AG08396 (cell line): ENCODE measurements at places on chromosomes 3 and 15.

GRCh38 chr3:89217148-89217685, 109.8 kb downstream of the EPHA3 start:
- DNase-seq = no peak

- peak; percentile 12 for DNase-seq
These were observed 123.7 kb upstream of the CLSTN2 start for GRCh38 chr3:139811331-139811730.

DNA sequence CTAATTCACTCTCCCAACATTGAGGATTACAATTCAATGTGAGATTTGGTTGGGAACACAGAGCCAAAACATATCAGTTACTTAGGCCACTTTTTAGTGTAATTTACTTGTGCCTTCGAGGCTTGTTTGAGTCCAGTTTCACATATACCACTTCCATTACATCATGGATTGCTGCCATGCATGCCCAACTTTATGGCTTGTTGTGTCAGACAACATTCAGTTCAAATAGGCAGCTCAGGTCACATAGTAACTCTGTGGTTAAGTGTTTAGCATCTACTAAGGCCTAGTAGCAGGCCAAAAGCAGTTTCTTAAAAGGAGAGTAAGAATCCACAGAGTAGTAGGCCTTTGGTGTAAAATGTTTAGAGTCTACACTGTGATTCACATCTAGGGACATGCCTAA, 164.3 kb upstream of the GMNC start:
- no peak for DNase-seq

GRCh38 chr15:82122746-82123400, 77.1 kb upstream of the MEX3B start:
- DNase-seq = peak; percentile 84

- no peak for DNase-seq
These were observed 453.0 kb upstream of the GOLIM4 start for GRCh38 chr3:168548719-168549118.

- DNase-seq = no peak
These were observed 492.4 kb downstream of the FHIT start for GRCh38 chr3:60758831-60759230.

DNA sequence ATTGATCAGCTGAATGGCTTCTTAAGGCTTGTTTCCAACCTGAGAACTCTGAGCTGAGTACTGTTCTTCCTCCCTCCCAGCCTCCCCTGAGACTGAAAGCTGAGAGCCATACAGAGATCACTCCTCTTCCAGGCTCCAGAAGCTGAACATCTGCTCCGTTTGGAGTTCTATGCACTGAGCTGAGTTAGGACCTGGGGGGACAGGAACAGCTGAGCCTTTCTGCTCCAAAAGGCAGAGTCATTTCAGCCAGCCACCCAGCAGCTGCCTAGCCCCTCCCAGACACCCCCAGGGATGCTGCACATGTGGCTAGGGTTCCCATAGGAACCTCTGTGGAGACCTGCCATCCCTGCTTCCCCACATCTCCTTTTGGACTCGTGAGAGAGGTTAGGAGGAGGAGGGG, 64.2 kb upstream of the GLCE start:
- DNase-seq = no peak

DNA sequence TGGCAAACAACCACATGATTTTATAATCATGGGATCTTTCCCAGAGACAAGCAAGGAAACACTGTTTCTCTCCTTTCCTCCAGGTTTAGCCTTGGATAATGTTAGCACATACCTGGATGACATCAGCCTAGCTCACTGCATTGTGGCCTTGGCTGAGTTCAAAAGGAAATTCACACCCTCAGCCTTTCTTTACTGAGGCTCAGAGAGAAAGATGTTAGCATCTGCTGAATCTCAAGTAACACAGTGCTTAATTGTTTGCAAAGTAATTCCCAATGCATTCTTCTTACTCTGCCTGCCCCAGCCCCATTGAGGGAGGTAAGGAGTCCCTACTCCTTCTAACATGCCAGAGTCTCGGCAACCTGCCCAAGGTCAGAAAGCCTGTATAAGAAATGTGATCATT, 432.2 kb upstream of the LMCD1 start:
- DNase-seq = no peak

DNA sequence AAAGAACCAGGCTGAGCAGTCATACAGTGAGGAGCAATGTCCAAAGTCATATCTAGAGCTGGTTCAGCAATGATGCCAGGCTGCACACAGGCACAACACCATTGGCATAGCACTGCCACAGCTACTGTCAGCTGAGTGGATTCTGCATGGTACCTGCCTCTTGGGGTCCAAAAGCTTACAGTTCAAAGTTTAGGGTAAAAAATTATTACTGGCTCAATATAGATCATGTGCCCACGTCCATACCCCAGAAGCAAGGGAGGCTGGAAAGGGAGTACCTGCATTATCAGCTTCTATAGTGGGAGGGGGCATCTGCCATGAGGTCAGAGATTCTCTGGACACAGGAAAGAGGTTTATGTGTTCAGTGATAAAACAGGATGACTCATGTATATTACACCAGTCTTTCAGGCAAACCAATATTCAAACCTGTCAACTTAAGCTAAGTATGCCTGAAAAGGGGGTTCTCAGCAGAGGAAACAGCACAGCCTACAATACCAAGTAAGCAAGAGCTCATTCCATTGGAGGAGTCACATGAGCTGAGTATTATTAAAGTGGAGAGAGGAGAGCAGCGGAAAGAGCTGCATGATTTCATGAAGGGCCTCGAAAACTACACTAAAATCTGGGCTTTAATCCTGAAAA, 99.0 kb downstream of the ANO10 start:
- no peak for DNase-seq

- peak; percentile 44 for DNase-seq
These were observed at the start of gene SST for GRCh38 chr3:187669675-187670504. Gene SST (minus strand): TSS chr3:187670394. CDS start chr3:187670291, 103 bp downstream.

DNA sequence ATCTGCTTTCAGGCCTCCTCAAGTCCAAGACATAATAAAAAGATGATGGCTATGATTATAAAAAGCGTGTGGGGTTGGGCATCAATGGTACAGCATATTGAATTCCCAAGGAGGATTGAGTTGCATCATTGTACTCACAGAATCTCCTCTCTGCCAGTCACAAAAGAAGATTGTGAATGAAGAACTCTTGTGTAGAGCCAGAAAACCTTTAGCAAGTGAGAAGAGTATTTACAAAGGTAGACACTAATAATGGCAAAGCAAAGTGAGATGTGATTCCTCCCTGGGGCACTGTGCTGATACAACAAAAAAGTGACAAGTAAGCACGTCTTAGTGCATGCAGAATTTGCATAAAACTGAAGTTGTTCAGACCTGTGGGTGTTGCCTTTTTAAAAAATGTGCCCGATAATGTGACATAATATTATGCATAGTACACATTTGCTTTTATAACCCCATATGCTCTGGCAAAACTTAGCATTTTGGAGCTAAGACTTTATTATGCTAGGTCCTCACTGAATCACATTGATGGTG, 291.2 kb upstream of the TBC1D5 start:
- DNase-seq = no peak

DNA sequence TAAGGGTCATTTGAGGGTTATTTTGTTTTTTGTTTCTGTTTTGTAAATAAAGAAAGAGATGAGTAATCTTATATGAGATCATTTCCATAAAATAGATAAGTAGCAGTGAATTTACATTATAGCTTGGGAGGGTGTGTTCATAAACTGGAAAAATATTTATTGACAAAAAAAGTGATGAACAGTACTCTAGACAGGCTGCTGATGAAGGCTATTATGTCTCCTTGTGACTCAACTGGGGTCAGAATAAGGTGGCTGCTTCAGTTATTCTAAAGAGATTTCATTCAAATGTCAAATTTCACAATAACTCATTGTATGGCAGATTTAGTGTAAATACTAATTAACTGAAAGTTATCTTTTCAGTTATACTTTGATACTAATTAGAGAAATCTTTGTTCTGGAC, 251.1 kb upstream of the CMC1 start:
- no peak for DNase-seq

GRCh38 chr3:142987707-142988106, 13.7 kb upstream of the U2SURP start:
- no peak for DNase-seq

DNA sequence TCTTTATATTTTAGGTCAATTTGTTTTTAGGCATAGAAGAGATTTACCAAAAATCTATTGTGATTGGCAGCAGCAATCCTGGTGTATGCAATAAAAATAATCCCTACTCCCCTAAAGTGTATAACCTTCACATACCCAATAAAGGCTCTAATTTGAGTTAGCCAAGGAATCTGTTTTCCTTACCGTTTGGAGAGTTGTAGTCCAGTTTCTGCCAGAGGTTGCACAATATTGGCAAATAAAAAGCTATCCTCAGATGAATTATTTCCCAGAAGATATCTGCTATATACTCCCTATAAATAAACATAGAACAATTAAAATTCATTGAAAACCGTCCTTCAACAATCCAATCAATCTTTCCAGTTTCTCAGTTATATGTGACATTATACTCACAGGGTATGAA, 31.1 kb downstream of the ACKR4 start:
- DNase-seq = no peak

DNA sequence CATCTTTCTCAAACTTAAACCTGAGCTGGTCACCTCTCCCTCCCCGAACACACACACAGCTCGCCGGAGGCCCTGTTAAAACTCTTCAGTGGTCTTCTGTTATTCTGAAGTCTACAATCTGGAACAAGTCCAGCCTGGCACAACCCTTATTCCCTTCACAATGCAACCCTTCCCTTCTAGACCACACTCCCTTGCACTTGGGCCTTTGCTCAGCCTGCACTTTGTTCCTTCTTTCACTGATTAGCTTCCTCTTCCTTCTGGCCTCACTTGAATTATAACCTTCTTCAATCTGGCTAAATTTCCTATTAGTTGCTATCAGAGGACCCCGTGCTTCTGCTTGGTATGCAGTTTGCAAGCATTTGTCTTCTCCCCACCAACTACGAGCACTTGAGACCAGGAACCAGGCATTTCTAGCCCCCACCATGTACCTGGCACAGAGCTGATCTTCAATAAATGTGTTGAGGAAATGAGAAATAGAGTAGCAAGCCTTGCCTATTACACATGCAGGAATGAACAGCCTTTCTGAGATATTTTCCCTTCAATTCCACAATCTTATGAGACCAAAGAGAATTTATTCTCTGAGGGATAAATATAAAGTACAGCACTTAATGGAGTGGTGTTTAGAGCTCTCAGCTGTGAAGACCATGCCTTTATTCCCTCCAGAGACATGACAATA, 663.1 kb upstream of the ADAMTS9 start:
- no peak for DNase-seq

- DNase-seq = peak; percentile 55
These were observed 972.0 kb downstream of the TUSC7 start for GRCh38 chr3:117681619-117682018.

DNA sequence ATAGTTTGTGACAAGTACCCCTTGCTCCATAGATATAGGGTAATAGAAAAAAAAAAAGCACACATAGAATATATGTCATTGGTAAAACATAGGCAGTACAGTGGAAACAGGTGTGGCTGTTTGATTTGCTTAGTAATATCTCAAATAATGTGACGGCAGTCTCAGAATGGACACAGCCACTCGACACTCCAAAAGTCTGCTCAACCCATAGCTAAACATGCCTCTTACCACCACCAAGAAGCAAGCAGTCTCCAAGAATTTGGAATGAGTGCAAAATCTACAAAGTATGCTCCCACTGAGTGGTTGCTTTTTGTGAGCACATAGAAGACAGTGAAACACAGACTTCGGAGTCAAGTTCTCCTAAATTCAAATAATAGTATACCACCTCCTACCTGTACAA, 43.0 kb downstream of the RAB27A start:
- DNase-seq = no peak

DNA sequence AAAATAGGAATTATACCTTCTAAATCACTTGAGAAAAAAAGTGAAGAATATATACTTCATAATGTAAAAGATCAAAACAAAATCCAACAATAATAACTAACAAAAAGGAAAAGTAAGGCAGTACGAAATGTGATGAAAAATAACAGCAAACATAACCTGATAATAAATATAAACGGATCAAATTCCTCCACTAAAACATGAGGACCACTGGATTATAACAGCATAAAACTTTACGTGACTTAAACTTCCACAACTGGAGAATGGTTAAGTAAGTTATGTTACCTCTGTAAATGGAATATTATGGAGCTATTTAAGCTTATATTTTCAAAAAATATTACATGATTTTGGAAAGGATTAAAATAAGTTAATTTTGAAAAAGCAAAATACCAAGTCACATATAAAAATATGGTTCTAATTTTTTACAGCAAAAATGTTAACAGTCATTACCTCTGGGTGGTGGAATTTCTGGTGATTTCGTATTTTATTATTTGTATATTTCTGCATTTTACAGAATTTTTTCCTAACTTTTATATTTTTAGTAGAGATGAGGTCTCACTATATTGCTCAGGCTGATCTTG, 7.0 kb downstream of the SLC6A20 start:
- no peak for DNase-seq

DNA sequence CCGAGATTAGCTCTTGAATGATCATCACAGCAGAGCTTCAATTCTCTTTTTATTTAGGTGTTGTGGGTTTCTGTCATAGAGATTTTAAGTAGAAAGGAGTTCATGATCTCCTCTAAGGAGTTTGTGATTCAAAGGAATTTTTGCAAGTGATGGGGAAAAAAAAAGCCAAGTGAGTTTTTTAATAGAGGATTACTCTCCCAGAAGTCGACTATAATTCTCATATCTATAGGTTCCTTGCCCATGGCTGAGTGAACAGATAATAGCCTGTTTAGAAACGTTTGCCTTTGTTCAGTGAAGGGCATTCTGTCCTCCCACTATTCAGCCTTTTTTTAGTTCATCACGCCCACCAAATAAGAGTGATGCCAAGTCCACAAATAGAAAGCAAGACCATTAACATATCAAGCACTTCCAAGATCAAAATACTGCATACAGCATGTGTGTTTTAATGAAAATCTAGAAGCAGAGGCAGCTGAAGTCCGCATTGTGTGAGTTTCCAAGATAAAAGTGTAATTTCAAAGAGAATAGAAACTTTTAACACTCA, 398.4 kb upstream of the CNTN3 start:
- DNase-seq = no peak

DNA sequence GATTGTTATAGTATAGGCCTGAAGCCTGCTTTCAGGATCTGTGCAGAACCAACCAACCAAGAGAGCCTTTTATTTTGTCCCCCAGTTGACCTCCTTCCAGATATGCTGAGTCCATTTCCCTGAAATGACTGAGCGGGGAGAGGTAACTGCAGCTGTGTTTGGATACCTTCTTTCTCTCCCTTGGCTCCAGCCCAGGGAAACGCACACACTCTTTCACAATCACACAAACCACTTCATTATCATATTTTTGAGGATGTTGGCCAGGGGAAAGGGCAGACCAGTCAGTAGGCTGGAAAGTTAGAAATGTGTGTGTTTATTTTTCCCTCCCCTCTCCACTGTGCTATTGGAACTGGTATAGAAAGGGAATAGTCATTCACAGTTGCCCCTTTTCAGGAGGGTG, 417.7 kb upstream of the TBL1XR1 start:
- peak; percentile 45 for DNase-seq
